IMR-90 (cell line): ENCODE measurements at places on chromosomes 5 and 9. TPM values are rescaled to one million over a fixed set of nuclear protein-coding genes. Genes with fewer than 3 reads are reported as not detected.
A peak's percentile ranks its signal among the peaks of the same experiment; 100 is the strongest.

DNA sequence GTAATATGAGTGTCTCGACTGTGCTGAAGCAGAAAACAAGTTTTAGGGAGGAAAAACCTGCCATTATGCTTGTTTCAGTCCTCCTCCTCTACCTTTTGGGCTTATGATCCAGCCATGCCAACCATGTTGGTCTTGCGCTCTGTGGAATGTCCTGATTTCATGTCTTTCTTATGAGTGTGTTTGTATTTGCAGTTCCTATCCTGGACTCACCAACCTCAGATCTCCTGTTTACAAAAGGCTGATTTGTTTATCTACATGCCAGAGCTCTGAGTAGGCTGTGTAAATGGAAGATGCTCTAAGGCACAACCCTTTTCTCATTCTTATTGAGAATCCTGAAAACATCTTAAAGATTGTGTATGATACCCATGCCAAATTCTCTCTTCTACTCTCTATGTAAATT, 138.6 kb downstream of the ARHGEF28 start:
- DNase-seq, result peak; percentile 82

DNA sequence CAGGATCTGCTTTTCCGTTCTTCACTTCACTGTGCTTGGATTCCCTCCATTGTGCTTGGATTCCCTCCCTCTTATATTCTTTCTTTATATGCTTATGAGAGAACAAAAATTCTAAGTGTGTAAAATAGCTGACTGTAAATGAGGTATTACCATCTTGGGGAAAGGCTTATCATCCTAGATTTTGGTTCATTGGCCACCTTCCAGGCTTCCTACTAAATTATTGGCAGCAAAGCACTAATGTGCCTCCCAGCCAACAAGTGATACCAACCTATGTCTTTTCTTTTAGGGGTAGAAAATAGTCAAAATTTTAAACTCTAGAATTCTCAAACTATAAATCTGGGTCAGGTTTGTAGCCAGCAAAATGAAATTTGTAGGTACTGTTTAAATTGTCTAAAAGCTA, 52.7 kb downstream of the NDUFAF2 start:
- DNase-seq, result no peak

- peak; percentile 36 for DNase-seq
These were observed 165.6 kb downstream of the YTHDC2 start for GRCh38 chr5:113678924-113679575.

- DNase-seq, result peak; percentile 97
These were observed 89.3 kb upstream of the DMRT1 start for GRCh38 chr9:752201-752600.

DNA sequence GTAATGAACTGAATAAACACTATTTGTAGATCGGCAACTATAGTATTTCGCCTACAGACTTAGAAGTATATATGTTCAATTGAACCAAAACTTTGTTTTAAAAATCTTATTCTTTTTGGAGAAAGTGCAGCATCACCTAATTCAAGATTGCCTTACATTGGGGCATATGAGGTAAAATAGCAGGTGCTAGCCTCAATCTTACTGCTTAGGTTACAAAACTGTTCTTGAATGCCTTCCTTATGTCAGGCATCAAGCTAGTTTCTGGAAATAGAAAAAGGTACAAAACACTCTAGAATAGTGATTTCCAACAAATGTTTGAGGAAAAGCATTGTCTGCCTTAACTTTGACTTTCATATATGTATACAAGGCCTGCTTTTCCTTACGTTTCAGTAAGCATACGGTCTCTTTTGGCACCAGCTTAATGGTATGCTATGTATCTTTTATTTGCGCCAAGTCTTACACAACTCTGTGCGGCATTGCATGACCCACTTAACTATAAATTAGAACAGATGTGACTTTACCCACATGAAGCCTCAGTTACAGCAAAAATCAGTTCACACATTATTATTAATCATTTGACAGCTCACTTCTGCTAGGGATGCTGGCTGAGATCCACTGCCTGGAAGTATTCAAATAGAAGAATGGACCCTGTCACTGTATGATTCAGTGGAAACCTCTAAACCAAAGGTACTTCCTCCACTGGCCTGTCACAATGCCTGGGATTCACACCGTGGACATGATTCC, 174.1 kb downstream of the PRELID2 start:
- DNase-seq, result peak; percentile 60

GRCh38 chr5:135593886-135594285, 15.1 kb upstream of the CXCL14 start:
- DNase-seq, result no peak

DNA sequence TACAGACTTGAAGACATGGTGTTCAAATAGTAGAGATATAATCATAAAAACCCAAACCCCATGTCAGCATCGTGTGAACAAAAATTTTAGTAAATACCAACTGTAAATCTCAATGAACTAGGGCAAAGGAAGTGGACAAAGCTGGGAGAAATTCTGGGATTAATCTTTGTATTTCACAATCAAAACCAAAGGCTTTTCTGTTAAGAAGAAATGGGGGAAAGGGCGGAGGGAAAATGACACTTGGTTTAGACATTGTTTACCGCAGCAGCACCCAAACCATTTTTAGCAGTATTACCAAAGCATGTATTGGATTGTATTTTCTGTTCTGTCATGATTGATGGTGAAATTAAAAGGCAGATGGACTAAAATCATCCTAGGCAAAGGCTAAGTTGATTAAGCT, 134.2 kb upstream of the PRSS3 start:
- no peak for DNase-seq

Gene HINT2
- 6.7 and 7.5 TPM in 2 replicates for total RNA-seq

Gene PCDHGB2
- 2.8 and 3.0 TPM in 2 replicates for total RNA-seq

Gene SOX30
- total RNA-seq, result not detected in 2 replicates

Gene RLN2
- total RNA-seq, result not detected in 2 replicates

Gene LAMC3
- total RNA-seq, result under 0.01 TPM in 1 of 2 replicates, not detected in the other
